Right renal pelvis (tissue), 4 donors: ENCODE measurements at places on chromosomes 13 and 19.

- no peak for DNase-seq
Observed at GRCh38 chr19:40213251-40213829, 4.8 kb downstream of the TTC9B start.

DNA sequence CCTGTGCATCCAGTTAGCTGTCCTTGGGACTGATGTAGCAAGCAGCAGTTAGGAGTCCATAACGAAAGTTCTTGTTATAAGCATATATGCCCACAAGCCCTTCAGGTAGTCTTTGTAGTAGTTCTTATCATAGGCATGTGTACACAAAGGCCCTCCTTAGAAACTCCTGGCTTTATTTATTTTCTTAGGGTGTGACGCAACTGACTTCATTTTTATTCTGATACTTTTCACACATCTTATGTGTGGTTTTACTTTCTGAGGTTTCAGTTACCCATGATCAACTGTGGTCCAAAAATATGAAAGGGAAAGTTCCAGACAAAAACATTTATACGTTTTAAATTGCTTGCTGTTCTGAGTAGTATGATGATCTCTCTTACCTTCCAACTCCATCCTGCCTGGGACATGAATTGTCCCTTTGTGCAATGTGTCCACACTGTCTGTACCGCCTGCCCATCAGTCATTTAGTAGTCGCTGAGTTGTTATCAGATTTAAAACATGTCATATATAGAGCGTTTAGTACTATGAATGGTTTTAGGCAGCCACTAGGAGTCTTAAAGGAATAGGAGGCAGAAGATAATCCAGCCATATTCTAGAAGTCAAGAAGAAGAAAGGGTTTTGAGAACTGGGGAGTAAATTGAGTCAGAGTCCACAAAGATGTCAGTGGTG lies 19.4 kb downstream of the GPC5 start:
- DNase-seq: no peak

DNA sequence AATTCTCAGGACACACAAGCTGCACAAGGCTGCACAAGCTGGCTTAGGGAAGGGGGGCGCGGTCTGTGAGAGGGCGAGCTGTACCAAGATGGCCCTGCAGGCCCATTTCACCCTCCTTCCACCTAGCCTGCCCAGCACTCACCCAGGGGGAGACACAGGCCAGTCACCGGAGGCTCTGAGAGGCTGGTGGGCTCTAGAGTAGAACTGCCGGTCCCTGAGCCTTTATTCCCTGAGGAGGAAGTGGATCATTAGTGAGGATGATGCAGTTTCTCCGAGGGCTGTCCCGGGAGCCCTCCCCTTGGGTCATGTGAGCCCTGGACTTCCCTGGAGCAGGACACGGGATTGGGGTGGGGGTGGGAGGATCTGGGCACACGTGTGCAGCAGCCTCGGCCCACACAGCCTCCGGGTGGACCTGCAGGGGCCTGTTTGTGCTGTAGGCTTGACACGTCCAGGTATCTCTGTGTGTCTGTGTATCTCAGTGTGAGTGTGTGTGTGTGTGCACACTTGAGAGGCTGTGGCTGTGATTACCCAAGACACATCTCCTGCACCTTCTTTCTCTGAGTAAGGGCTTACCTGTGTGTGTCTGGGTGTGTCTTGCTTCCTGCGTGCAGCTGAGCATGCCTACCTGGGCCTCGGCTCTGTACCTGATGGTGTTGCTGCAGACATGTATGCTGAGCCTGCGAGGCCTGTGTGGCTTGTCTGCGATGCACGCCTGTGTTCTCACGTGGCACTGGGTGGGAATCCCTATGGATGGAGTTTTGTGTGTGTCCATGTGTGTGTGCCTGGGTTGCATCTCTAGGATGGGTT lies at the start of gene ACP5:
TSS of gene ACP5 (minus strand) at position 195 of the 807 bp plus-strand sequence. CDS start 328 bp downstream, outside the sequence.
- DNase-seq: no peak

- DNase-seq: peak; percentile 48
Observed at GRCh38 chr13:43908156-43909126, 28.7 kb downstream of the LACC1 start.

GRCh38 chr13:97344265-97345175 lies 89.4 kb upstream of the RAP2A start:
- DNase-seq: no peak

GRCh38 chr13:81757348-81757970 lies 1416.5 kb upstream of the SPRY2 start:
- no peak for DNase-seq

- no peak for DNase-seq
Observed at GRCh38 chr13:105329359-105329758, 1206.1 kb downstream of the EFNB2 start.
